Urothelium cell line (cell line): ENCODE measurements at places on chromosomes 3 and 15.

GRCh38 chr3:69764861-69765260 lies 25.6 kb downstream of the MITF start:
- DNase-seq: no peak

- DNase-seq: no peak
Measured at GRCh38 chr15:94294556-94294955, 63.2 kb downstream of the MCTP2 start.

DNA sequence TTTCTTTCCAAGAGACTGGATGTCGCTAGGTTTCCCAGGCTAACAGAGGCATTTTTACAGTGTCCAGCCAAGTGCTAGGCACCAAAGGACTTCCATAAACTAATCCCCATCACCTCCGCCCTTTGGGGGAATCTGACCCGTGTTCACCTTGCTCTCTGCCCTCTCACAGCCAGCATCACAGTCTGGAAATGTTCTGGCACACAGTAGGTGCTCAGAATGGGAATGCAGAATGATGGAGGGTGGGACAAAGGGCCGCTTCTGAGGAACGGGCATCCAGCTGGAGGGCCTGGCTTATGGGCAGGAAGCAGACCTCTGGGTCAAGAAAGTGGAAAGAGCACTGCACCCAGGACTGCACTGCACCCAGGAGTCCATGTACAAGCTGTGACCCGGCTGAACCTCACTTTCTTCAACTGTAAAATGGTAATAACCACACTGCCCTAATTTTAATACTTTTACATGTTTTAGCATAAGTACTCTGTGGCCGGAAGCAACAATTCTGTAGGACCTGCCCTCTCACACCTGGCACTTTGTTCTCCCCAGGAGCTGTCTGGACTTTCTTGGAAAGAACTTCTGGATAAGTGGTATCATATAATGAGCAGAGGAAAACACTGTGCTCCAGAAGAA lies 901 bp upstream of the NMB start:
- DNase-seq: no peak

GRCh38 chr3:69936266-69936665 lies 63.3 kb upstream of the SAMMSON start:
- no peak for DNase-seq

GRCh38 chr3:131549340-131549739 lies 46.6 kb upstream of the MRPL3 start:
- no peak for DNase-seq

GRCh38 chr15:62835351-62835750 lies 207.2 kb upstream of the TPM1 start:
- DNase-seq: no peak

DNA sequence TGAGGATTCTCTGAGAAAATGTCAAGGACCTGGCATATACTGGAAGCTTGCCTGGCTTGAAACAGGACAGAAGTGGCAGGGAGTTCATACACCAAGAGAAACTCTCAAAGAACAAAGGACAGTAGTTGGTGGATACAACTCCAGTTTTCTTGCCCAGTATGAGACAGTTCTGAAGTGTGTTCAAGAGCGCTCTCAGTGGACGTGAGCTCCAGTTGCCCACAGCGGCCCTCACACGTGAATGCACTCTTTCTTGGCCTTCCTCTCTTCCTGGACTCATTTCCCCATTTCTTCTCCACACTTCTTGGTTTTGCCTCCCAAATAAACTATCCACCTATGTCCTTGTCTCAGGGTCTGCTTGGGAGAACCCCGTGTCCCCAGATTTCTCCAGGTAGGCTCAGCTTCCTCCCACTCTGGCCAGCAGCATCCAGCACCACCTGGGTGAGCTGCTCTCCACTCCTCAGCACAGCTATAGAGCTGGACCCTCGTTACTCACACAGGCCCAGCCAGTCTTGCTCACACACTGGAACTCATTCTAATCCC lies 54.5 kb downstream of the DCLK3 start:
- DNase-seq: no peak

GRCh38 chr3:184160456-184160855 lies 5.3 kb downstream of the DVL3 start:
- DNase-seq: no peak

GRCh38 chr3:195203606-195204005 lies 67.4 kb downstream of the XXYLT1 start:
- DNase-seq: no peak
